ENCODE measurements at places on chromosomes 5 and 9.

- no peak for DNase-seq
Measured at GRCh38 chr9:37371565-37372464, 50.7 kb upstream of the GRHPR start.

DNA sequence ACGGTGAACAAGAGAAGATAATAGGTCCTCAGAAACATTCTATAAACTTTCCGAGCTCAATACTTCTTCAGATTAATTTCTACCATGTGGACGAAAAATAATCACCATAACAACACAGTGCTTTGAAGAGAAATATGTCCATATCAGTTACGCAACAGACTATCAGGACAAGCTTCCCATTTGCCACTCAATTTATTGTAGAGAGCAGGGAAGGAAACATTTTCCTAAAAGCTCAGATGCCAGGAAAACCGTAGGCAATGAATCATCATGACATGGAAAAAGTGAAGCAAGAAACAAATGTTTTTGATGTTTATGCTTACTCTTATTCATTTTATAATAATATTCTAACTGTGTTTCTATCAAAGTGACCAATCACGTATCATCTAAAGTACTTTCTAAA, 87.6 kb downstream of the S1PR3 start:
- DNase-seq: peak; percentile 39

- DNase-seq: peak; percentile 83
Measured at GRCh38 chr9:131709771-131710431, 30.0 kb downstream of the RAPGEF1 start.

DNA sequence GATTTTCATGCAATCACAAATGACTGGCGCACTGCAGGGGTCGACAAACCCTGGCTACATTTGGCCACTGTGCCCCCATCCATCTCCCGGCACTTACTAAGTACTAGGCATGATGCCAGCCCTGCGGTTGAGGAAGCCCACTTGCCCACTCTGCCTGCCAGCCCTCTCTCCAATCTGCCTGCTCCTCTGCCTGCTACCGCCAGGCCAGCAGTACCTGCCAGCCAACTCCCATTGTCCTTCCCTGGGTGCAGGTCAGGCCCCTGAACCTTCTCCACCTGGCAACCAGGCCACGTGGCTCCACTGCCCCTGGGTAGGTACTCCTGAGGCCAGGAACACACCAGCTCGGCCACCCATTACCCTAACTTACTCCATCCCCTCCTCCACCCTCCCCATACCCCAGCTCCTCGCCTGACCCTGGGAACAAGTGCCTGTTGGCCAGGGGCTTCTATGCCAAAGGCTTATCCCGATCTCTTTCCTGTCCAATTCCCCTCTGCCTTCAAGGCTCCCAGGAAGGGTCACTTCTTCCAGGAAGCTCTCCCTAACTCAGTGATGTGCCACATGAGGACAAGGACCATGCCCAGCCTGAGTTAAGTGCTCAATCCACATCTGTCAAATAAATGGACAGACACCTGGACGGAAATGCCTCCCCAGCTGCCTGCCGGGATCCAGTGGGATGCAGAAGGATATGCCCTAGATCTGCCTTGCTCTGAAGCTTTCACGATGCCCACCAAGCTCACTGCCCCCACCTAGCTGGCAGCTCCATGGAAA, 6.6 kb downstream of the EEIG1 start:
- DNase-seq: no peak
